ENCODE measurements at places on chromosomes 7 and 10. TPM values are rescaled to one million over a fixed set of nuclear protein-coding genes. Genes with fewer than 3 reads are reported as not detected.

The NFE2L3 gene
- 38.6 TPM for total RNA-seq

The ZNF680 gene
- 12.6 TPM for total RNA-seq

The LIPF gene
- total RNA-seq = not detected

The ATP5MK gene
- total RNA-seq = 350 TPM

The ATOH7 gene
- not detected for total RNA-seq

Data from dermis blood vessel endothelial cell (primary cell).